ENCODE measurements at places on chromosomes 16 and 17.

- no peak for DNase-seq
Observed at GRCh38 chr17:17216776-17217175, 10.6 kb upstream of the PLD6 start.

GRCh38 chr17:31310886-31311285, 3.0 kb downstream of the EVI2B start:
- no peak for DNase-seq

DNA sequence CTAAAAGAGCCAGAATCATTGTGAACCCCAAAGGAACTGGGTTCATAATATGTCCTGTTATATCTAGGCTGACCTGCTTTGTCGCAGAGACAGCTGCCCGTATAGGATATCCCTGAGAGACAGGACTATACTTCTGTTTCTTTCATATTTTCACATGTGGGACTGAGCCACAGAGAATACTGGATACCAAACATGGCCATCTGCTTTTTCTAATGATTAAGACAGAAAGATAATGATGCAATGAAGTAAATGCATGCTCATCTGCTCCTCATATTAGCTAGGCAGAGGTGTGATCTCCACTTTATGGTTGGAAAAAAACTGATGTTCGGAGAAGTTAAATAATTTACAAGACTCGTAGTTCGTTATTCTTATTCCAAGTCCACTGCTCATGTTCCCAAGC, 160.4 kb downstream of the AATF start:
- DNase-seq = no peak

DNA sequence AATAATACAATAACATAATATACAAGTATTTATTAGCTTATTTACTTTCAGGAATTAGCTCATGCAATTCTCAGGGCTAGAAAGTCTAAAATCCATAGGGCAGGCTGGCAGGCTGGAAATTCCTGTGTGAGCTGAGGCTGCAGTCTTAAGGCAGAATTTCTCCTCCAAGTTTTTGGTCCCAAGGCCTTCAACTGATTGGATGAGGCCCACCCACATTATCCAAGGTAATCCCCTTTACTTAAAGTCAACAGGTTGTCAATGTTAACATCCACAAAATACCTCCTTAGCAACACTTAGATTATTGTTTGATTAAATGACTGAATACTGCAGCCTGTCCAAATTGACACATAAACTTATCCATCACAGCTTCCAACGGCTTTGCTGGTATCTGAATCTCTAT, 32.9 kb upstream of the SOX9 start:
- DNase-seq = no peak

GRCh38 chr16:28524681-28525171, 14.0 kb downstream of the NUPR1 start:
- DNase-seq = no peak

- no peak for DNase-seq
Observed at GRCh38 chr17:40625311-40625710, 22.3 kb downstream of the SMARCE1 start.

- DNase-seq = no peak
Observed at GRCh38 chr17:76208120-76208519, 32.2 kb downstream of the RNF157 start.

DNA sequence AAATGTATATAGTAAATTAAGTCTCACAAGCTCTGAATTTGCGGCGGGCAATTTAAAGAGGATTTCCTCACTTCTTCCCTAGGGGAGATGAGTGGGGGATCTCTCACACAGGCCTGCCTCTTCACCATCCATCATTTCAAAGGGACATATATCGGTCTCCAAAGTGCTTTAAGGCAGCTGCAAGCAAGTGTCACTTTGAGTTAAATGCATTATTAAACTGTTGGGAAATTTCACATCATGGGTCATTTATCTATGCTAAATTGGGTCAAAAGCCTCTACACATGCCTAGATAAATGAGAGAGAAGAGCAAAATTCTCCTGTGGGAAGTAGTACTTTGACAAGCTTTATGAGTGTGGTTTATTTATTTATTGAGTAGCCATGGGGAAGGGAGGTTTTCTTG, 1106.1 kb upstream of the GOT2 start:
- no peak for DNase-seq

GRCh38 chr17:14882131-14882530, 383.0 kb downstream of the PMP22 start:
- DNase-seq = no peak

- no peak for DNase-seq
Observed at GRCh38 chr17:5897275-5897911, 172.8 kb upstream of the WSCD1 start.

GRCh38 chr17:79980246-79981043, 55.2 kb downstream of the TBC1D16 start:
- no peak for DNase-seq

DNA sequence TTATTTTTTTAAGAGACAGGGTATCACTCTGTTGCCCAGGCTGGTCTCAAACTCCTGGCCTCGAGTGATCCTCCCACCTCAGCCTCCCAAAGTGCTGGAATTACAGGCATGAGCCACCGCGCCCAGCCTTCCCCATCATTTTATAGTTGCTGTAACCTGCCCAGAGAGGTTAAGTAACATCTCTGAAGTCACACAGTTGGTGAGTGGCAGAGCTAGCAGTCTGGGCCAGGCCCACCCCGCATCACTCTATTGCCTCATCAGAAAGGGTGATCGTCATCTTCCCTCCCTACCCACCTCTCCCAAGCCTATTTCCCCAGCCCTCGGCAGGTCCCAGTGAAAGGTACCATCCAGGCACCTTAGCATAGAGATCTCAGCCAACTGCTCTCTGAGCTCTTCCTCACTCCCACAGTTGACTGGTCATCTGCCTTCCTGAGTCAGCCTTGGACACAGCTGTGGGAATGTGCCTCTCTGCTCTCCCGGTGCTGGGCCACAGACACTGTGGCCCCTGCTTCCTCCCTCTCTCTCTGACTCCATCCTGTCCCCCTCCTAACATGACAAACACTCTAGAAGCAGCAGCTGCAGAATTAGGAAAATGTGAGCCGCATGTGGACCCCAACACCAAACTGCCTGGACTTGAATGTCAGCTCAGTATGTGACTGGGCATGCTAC, 57.1 kb downstream of the SCNN1B start:
- DNase-seq = no peak

DNA sequence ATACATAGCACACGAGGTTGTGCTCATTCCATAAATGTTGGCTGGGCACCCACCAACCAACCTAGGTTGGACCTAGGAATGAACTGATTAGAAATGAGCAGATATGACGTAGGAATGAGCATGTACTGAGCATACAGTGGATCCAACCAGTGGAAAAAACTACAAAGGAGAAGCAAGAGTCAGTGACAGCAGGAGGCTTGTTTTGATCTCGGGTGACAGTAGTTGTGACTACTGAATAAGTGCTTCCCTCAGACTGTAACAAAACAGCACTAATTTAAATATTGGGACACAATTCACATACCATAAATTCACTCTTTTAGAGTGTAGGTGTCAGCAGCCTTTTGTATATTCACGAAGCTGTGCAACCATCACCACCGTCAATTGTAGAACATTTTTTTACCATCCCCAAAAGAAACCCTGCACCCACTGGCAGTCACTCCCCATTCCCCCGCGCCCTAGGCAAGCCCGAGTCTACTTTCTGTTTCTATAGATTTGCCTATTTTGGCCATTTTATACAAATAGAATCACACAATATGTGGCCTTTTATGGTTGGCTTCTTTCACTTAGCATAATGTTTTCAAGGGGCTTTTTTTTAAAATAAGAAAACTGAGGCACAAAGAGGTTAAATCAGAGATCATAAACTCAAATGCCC, 7.0 kb downstream of the VAC14 start:
- no peak for DNase-seq

DNA sequence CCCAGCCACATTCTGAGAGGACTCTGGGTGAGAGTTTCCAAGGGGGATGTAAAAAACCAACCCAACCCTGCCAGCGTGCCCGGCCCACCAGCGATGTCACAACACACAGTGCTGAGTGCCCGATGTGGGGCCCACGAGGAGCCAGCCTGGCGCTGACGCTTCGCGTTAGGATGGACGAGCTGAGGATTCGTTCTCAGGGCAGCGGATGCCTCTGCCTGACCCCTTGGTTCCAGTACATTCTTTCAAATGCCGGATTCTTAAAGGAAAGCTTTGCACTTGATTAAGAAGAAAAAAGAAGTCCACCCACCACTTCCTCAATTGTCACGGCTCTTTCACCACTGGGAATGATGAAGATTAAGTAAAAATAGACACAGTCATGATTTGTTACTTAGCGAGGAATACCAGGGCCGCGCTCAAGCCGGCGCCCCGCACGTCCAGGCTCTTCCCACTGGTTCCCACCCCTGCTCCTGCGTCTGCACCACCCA, 79.4 kb downstream of the IRF8 start:
- no peak for DNase-seq

GRCh38 chr17:2940352-2940751, 123.1 kb downstream of the OR1D5 start:
- peak; percentile 26 for DNase-seq

DNA sequence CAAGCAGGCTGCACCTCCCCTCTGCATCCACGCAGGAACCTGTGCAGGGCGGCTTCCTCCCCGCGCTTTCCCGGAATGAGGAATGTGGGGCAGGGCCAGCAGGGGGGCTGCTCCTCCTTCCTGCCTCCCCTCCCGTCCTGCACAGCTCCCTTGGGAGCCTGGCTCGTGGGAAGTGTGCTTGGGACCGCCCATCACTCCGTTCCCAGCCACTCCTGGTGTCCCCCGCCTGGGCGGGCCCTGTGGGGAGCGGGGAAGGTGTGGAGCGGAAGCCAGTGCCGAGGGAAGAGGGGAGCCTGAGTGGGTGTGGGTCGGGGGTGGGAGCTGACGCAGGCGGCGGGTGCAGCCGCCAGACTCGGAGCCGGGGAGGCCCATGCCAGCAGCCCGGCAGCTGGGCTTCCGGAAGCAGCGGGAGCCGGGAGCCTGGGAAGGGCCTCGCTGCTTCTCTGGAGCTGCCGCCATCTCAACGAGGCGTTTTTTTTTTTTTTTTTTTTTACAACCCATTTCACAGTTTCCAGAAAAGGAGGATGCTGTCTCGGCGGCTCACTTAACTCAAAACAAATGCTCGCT, 24.1 kb downstream of the BAHCC1 start:
- DNase-seq = peak; percentile 80

DNA sequence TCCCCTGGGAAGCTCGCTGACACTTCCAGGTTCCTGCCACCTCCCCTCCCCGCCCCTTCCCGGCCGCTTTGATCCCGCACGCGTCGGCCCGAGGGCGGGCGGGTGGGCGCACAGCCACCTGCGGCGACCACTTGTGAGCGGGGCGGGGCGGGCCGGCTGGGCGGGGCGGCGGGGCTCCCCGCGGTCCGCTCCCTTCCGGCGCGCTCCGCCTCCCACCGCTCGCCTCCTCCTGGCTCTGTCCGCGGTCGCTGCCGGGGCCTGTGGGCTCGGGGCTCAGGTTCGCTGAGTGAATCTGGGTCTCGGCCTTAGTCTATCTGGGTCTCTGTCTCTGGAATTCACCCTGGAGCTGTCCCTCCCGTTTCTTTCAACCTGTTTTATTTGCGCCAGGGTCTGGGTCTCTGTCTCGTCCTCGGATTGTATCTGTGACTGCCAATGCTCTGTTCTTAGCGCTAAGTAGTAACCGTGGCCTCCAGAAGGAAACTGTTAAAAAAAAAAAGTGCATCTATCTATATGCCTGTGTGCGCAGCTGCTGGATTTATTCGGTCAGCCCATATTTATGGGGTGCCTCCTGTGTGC, 2.7 kb upstream of the HES7 start:
- DNase-seq = peak; percentile 27

DNA sequence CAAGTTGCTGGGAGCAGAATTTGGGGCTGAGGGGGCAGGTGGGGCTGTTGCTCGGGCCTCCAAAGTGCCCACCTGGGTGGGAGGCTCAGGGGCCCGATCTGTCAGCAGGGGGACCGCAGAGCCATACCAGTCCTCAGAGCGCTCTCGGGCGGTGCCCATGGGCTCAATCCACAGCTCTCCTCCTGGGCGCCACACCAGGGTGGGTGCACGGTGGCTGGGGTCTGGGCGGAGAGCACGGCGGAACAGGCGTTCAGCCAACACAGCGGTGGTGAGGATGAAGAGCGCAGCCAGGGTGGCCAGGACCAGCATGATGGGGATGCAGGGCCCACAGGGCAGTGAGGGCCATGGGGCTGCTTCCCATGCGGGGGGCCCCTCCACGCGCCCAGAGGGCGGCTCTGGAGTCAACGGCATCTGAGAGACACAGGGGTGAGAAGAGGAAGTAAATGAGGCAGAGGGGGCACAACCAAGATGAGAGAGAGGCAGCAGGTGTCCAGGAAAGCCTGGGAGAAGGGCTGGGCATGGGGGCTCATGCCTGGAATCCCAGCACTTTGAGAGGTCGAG, 1.2 kb downstream of the C16orf54 start:
- no peak for DNase-seq

DNA sequence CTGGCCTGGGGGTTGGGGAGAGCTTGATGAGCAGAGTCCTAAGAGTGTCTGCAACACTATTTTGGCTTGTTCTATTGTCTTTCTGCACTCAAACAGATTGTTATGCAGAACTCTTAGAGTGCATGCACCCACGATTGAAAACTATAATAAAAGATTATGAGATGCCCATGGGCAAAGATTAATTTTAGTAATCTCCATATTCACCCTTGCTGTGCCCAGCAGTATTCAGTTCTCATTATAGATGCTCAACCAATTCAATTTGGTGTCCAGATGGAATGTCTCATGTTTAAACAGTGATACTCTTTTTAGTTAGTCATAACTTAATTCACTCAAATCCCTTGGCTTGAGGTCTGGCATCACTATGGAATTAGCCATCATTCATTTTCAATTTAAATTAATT, 952.5 kb downstream of the CDH8 start:
- no peak for DNase-seq

DNA sequence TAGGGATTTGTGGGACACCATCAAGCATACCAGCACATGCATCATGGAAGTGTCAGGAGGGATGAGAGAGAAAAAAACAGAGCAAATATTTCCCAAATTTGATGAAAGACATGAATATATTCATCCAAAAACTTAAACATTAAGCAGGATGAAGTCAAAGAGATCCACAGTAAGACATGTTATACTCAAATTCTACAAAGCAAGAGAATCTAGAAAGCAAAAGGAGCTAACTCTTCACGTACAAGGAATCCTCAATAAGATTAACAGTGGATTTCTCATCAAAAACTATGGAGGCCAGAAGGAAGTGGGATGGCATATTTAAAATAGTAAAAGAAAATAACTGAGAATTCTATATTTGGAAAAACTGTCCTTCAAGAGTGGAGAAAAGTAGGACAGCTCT, 374.8 kb downstream of the ZFHX3 start:
- no peak for DNase-seq

DNA sequence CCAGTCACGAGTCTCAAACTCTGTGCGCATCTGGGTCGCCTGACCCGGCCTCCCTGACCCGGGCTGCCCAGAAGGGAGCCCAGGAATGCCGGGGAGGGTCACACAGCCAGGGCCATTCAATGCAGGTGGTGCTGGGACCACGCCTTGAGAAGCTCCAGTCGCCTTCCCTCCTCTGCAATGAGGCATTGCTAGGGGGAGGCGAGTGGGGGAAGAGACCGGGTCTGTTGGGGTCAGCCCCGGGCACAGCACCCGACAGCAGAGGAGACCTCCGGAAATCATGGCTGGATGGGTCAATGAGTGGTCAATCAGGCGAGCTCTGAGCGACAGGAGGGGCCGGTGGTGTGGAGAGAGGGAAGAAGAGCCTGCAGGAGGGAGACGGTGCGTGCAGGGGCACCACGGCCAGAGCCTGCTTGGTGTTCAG, 13.3 kb downstream of the JPH3 start:
- no peak for DNase-seq

GRCh38 chr16:1182950-1183907, 30.3 kb downstream of the CACNA1H start:
- DNase-seq = no peak

Data from NCI-H1092 treated with DMSO at 0.1 percent for 48 hours (cell line).